HFFc6 (cell line): ENCODE measurements at places on chromosomes 3 and 15. TPM values are rescaled to one million over a fixed set of nuclear protein-coding genes. Genes with fewer than 3 reads are reported as not detected.

The ZNF445 gene
- 11.5 and 12.1 TPM in 2 replicates for total RNA-seq

The CHRNA7 gene
- not detected in 3 replicates for total RNA-seq

The CLDN16 gene
- not detected in 2 replicates for total RNA-seq

The WDR93 gene
- 0.21 TPM in 1 of 3 replicates, not detected in the others for total RNA-seq

The CLSTN2 gene
- total RNA-seq: not detected in 3 replicates
